ENCODE measurements at places on chromosomes 6 and 20. TPM values are rescaled to one million over a fixed set of nuclear protein-coding genes. Genes with fewer than 3 reads are reported as not detected.

Gene FAM184A
- 0.06 TPM for polyA plus RNA-seq

DNA sequence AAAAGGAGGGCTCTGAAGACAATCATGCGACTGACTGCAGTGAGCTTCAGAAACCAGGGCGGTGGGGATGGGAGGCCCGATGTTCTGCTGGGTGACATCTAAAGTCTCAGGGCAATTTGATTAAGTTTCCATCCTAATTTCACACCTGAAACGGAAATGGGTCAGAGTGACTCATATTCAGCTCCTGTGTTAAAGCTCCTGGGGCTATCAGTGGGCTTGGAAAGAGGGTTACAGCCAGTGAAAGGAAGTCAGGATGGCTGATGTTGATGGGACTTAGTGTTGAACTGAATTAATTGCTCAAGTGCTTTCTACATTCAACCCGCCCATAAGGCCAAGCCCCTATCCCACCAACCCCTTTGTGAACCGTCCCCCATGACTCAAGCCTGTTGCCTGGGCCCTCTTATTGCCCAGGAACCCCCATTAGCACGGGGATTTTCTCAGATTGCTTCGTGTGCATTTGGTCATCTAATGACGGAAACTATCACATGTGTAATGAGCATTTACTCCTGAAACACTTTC, 47.1 kb upstream of the TBC1D7 start:
- DNase-seq, result no peak

- DNase-seq, result peak; percentile 74
These were observed 9.0 kb downstream of the ATF6B start for GRCh38 chr6:32118782-32119628.

GRCh38 chr6:47093169-47093568, 51.0 kb upstream of the ADGRF1 start:
- no peak for DNase-seq

DNA sequence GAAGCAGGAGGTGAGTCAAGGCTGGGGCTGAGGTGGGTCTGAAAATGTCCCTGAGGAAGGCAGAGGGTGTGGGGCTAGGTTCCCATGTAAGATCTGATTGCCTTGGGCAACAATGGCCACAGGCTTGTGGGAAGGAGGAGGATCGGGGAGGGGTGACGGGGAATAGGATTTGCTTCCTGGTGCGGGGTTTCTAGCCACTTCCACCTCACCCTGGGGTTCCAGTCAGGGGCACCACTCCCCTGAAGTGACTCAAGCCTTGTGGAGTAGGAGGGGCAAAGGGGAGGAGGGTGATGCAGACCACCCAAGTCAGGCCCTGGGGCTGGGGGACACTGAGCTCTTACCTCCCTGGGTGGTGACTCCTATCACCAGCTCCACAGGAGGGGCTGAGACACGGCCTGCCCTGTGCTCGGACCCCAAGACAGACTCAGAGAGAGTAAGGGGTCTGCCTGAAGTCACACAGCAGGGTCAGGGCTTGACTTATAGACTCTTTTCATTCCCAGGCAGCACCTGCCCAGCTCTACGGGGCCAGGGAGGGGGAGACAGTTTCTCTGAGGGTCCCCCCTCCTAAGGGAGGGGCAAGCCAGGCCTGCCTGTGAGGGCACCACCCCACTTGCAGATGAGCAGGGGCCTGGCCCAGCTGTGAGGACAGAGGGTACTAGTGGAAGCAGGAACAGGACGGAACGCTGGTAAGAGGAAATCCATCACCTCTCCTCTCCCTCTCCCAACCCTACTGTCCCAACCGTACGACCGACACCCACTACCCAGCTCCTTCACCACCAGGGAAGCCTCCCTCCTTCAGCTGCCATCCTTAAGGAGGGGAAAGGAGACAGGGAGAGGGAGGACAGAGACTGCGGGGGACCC, 12.4 kb upstream of the SPDEF start:
- no peak for DNase-seq

GRCh38 chr20:53330601-53331140, 263.0 kb downstream of the ZNF217 start:
- no peak for DNase-seq

Gene BMP7
- not detected for polyA plus RNA-seq

- DNase-seq, result no peak
These were observed 153.0 kb downstream of the LPA start for GRCh38 chr6:160510976-160511617.

Gene NRSN1
- not detected for polyA plus RNA-seq

- DNase-seq, result no peak
These were observed 116.2 kb downstream of the ISM1 start for GRCh38 chr20:13337090-13337784.

Gene IFNGR1
- 28.4 TPM for polyA plus RNA-seq

DNA sequence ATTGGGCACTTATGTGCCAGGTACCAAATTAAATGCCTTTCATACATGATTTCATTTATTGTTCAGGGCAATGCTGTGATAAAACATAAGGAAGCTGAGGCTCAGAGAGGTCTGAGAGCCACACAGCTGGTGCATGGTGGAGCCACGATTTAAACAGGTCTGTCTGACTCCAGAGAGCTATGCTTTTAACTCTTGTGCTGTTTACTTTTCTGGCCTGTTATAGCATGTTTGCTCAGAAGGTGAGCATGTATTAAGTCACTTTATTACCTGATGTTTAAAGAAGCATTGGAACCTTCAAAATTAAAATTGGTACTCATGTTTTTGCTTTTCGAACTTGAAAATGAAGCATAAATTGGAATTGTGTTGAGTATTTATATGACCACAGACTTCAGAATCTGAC, 26.8 kb downstream of the MCM8 start:
- DNase-seq, result no peak

DNA sequence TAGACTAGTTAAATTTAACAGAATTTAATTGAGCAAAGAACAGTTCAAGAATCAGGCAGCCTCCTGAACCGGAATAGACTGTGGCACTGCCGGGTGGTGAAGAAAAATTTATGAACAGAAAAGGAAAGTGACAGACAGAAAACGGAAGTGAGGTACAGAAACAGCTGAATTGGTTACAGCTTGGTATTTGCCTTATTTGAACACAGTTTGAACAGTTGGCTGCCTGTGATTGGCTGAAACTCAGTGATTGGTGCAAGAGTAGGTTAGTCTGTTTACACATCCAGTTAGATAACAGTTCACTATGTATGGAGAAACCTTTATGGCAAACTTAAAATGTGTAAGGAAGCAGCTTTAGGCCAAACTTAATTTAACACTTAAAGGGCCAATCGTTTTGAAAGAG, 116.0 kb upstream of the CITED2 start:
- DNase-seq, result no peak

GRCh38 chr6:1792989-1793388, 183.3 kb downstream of the FOXC1 start:
- DNase-seq, result no peak

DNA sequence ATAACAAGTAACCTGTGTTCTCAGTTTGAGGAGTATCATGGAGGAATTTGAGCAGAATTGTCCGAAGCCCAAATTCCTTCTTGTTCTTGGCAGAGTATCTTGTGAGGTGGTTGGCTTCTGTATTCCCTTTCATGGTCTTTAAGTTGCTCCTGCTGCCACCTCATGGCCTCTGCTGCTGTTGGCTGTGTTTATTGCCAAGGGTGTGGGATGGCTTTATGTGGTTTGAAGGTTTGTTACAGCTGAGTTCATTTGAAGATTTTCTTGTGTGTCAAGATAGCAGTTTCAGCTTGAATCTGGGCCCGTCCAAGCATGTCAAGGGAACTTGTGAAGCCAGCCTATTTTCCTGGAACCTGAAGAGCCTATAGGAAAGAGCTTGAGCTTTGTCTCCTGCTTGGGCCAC, 20.2 kb upstream of the TTK start:
- DNase-seq, result no peak

DNA sequence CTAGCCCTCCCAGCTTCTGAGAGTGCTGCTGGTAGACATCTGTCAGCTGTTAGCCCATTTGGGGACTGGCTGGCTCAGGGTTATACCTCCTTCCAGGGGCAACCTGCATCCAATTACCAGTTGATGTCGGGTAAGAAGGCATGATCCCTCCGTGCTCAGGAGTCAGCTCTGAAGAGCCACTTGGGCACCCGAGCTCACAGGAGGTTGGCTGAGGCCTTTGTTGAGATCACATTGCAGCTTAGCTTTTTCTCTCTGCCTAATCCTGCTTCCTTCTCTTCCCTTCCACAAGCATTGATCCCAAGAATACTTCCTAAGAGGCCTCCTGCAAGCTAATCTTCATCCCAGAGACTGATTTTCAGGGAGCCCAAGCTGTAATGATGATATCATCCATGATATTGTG, 35.5 kb downstream of the SCP2D1 start:
- no peak for DNase-seq

Gene FHL5
- polyA plus RNA-seq, result not detected

Gene TOX2
- 14.3 TPM for polyA plus RNA-seq

DNA sequence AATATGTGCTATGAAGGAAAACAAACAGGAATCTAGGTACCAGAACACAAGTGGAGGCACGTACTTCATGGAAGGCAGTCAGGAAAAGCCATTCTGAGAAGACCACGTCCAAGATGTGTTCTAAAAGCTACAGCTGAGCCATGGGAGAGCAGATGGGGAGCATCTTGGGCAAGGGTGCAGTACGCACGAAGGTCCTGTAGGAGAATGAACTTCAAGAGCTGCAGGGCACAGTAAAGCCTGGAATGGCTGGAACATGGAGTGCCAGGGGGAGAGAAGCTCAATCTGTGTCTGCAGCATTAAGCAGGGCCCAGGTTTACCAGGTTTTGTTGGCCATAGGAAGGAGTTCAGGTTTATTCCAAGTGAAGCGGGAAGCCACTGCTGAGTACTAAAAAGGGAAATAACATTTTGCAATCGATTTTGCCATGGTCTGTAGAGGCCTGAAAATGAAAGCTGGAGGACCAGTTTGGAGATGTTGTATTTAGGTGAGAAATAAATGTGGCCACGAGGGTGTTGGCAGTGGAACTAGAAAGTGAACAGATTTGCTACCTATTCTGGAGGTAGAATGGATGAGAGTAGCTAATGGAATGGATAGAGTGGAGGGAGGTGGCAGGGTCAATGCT, 29.9 kb downstream of the ADTRP start:
- no peak for DNase-seq

Gene LINC00237
- not detected for polyA plus RNA-seq

Gene BNIP5
- polyA plus RNA-seq, result not detected

DNA sequence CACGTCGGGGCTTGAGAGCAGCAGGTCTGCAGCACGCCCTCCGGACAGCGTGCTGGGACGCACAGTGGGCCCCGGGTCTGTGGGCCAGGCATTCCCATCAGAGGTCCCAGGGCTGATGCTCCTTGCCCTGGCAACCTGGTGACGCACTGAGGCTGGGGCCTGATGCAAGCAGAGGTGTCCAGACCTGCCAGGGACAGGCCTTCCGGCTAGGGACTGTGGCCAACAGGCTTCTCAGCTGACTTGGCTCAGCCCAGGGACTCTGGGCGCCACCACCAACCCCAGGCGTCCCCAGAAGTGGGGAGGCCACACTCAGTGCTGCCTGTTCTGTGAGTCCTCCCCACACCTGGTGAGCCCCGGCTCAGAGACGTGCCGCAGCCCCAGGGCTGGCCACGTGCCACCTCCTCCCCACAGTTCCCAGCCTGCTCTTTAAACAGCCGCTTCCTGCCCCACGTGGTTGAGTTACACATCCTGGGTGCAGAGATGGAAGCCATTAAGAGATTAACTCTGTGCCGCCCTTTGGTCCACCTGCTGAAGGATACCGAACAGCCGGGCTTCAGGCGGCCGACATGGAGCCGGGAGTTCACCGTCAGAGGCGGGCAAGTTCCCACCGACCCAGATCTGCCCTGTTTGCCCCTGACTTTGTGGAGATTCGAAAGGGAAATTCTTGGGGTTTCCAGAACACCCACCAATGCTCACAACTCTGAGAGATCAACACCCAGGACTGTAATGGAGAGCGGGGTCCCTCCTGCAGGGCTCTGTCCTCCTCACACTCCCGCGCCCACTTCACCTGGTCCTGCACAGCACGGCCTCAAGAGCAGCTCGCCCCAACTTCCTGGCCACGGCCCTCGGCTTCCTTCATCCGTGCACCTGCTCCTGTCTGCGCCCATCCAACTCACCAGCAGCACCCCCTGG, 37.6 kb upstream of the ZBP1 start:
- DNase-seq, result no peak

GRCh38 chr6:139531148-139532115, 157.0 kb upstream of the CITED2 start:
- no peak for DNase-seq

DNA sequence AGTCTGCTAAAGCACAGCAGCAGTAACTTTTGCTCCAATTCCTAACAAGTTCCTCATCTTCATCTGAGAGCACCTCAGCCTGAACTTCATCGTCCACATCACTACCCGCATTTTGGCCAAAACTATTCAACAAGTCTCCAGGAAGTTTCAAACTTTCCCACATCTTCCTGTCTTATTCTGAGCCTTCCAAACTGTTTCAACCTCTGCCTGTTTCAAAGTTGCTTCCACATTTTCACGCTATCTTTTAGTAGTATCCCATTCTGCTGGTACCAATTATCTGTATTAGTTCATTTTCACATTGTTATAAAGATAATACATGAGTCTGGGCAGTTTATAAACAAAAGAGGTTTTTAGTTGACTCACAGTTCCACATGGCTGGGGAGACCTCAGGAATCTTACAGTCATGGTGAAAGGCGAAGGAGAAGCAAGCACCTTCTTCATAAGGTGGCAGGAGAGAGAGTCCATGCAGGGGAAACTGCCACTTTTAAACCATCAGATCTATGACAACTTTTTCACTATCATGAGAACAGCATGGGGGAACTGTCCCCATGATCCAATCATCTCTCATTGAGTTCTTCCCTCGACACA, 99.4 kb upstream of the GRIK2 start:
- no peak for DNase-seq

Gene LSM14B
- 26.2 TPM for polyA plus RNA-seq

- DNase-seq, result no peak
These were observed 27.9 kb upstream of the TFAP2C start for GRCh38 chr20:56601166-56601565.

GRCh38 chr6:111922454-111923297, 49.4 kb upstream of the FYN start:
- no peak for DNase-seq

DNA sequence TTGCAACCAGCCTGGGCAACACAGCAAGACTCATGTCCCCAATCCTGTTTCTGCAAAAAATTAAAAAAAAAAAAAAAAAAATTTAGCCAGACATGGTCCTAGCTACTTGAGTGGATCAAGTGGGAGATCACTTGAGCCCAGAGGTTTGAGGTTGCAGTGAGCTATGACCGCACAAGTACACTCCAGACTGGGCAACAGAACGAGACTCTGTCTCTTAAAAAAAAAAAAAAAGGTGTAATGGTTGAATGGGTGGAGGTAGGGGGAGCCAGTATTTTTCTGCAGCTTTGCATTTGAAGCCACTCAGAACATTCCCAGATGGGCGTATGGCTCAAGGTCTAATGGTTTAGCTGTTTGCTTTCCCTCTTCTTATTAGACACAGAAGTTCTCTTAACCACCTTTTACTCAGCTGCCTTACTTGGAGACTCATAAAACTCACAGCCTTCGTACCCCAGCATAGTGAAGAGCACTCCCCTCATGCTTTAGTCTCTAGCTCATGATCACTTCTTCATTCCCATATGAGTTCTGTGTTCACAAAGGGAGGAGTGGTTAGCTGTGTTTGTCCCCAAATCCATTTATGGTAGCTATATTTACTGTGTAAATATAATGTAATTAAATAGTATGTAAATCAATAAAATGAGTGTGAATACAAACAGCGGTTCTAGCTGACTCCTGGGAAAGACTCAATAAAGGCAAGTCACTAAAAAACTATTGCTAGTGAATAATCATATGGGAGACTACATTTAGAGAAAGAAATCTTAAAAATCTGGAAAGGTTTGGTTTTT, 9.0 kb downstream of the FKBP1A start:
- no peak for DNase-seq

Measured in AG04450 (cell line).